NCI-H1092 treated with DMSO at 0.1 percent for 48 hours (cell line): ENCODE measurements at places on chromosomes 12 and 14.

GRCh38 chr12:913919-914698, 35.4 kb downstream of the RAD52 start:
- no peak for DNase-seq

DNA sequence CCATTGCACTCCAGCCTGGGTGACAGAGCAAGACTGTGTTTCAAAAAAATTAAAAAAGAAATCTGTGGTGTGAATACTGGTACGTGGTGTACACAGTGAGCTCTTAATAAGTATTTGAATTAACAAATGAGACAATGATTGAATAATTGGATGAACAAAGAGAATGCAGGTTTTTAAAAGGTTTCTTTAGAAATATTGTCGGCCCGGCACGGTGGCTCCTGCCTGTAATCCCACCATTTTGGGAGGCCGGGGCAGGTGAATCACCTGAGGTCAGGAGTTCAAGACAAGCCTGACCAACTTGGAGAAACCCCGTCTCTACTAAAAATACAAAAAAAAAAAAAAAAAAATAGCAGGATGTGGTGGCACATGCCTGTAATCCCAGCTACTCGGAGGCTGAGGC, 6.6 kb downstream of the HIF1A start:
- no peak for DNase-seq

- DNase-seq = no peak
These were observed 214.1 kb downstream of the FBXL14 start for GRCh38 chr12:1380171-1380851.

DNA sequence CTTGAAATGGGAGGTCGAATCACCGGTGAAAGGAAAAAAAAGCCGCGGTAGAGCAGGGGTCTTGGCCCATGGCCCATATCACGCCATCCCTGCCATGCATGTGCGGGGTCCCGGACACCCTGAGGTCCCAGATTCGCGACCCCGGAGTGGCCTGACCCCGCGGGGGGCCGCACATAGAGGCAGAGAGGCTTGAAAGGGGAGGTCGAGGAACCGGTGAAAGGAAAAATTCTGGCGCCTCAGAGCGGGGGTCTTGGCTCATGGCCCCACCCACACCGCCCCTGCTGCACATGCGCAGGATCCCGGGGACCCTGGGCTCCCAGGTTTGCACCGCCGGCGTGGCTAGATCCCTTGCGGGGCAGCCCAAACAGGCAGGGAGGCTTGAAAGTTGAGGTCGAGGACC, 319.8 kb downstream of the ALG10 start:
- DNase-seq = no peak

DNA sequence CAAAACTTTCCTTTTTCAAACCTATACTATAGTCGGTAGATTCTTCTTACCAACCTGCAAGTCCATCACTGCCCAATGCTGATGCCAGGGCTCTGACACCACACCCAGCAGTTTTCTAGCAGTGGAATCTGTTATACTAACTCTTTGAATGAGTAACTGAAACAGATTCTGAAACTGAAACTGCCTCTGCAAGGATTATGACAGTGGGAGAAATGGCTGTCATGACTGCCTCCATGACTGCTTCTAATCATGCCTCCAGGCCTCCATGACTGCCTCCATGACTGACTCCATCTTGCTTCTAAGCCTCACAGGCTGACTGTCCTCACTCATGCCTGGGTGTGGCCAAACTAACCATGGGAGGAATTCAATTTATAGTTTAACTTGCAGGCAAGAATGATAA, 29.4 kb upstream of the OXA1L start:
- no peak for DNase-seq

DNA sequence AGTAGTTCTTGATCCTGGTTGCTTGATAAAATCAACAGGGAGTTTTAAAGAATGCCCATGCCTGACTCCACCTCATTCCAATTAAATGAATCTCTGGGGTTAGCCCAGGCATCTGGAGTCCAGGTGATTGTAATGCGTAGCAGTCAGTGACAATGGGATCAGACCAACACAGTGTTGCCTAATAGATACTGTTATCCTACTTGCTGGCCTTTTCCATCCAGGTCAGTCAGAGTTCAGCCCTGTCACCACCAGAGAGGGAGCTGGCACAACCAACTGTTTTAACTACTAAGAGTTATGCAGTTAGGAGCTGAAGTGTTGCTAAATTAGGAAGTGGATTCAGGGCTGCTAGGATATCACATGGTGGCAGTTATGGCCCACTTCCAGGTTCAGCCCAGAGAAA, 107.1 kb downstream of the GPR135 start:
- DNase-seq = peak; percentile 38

GRCh38 chr12:60266381-60266852, 670.6 kb downstream of the SLC16A7 start:
- no peak for DNase-seq

GRCh38 chr12:112282920-112283319, 99.3 kb downstream of the HECTD4 start:
- DNase-seq = no peak

GRCh38 chr12:122610911-122611310, 83.9 kb downstream of the KNTC1 start:
- DNase-seq = no peak

- no peak for DNase-seq
These were observed 13.2 kb downstream of the KERA start for GRCh38 chr12:91044586-91044985.

DNA sequence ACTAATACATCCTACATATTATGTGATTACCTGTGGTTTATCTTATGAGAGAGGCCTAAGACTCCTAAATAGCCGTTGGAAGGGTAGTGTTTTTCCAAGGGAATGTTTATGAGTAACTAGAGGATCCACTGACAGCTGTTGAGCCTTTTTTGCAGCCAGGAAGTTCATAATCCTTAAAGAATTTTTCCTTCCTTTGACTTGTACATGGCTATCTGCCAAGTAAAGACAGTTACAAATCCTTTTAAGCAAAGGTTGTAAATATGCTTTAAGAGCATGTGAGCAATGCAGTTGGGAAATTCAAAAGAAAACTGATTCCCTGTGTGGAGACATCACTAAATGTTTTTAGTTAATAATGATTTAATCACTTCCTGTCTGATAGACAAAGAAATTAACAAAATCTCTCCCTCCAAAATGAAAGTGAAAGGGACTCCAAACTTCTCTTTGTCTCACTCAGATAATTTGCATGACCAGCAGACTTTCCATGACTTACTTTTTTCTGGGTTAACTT, 333.8 kb downstream of the PDZRN4 start:
- DNase-seq = no peak

DNA sequence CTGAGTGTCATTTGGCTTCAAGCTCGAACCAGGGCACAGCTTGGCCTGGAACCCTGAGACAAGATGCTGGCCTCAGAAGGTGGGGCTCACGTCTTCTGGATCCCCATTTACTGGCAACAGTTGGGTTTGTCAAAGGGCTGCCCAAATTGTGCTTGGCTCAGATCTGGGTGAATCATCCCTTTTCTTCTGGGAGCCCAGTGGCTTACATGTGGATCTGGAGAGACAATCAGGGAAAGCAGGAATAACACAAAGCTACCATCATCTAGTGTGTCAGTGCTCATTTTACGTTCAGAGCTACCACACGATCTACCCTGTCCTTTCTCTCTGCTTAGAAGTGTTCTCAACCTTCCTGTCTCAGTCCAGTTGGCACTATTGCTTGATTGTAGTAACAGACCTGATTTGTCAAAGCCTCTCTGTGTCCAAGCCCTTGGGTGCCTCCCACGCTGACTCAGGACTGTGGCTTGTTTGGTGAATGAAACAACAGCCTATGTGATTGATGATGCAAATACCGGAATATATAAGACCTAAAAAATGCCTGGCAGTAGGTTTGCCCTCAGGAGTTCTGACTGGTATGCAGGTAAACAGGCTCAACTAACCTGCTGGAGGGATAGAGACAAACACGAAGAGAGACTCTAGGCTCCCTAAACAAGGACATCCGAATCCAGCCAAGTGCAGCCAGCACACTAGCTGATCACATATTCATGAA, 974.3 kb downstream of the VRK1 start:
- DNase-seq = no peak

- no peak for DNase-seq
These were observed 34.3 kb downstream of the HSP90AA1 start for GRCh38 chr14:102052522-102052921.

GRCh38 chr12:20097626-20098025, 270.7 kb upstream of the PDE3A start:
- DNase-seq = no peak

DNA sequence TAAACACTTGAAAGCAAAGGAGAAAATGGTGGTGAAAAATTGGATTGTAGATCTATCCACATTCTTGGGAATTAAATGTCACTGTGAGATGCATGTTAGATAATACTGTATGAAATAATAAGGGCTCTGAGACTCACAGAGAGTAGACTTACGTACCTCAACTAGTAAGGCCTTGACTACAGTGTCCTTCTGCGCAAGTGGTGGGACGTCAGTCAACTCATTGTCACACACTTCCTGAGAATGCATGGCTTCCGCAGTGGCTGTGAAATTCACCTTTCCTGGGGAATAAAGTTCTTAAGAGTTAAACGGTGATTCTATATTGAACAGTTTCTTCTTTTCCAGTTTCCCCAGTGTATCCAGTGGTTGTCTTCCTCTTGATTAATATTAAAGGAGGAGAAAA, 32.6 kb upstream of the PZP start:
- no peak for DNase-seq

DNA sequence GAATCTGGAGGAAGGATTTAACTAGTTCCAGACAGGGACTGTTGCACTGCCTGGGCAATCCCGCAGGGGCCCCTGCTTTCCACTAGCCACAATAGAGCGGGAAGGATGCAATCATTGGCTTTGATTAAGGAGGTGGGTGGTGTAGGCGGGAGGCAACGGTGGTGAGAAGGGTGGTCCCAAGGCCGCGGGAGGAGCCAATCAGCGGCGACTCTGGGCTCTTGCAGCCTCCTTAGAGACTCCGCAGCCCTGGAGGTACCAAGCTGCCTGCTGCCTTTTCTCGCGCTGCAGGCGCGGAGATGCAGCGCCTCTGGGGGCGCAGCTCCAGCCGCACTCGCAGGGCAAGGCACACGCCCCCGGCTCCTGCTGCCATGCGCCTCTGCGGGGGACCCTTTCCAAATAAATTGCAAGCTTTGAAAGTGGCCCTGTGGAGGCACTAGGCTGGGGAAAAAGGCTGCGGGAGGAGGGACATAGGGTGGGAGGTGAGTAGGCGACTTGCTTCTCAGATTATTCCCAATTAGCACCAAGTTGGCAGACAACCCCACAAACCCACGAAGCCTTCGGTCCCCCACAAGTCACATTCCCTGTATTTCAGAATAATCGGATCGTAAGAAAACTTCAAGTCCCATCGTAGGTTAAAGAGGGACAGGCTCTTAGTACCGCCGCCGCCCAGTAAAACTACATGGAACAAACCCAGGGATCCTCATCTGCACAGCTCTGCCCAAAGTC, 858 bp upstream of the KCNA1 start:
- peak; percentile 73 for DNase-seq

- no peak for DNase-seq
These were observed 26.0 kb downstream of the ASPG start for GRCh38 chr14:104111301-104112112.

- DNase-seq = no peak
These were observed 56.4 kb downstream of the MON2 start for GRCh38 chr12:62522984-62523383.

DNA sequence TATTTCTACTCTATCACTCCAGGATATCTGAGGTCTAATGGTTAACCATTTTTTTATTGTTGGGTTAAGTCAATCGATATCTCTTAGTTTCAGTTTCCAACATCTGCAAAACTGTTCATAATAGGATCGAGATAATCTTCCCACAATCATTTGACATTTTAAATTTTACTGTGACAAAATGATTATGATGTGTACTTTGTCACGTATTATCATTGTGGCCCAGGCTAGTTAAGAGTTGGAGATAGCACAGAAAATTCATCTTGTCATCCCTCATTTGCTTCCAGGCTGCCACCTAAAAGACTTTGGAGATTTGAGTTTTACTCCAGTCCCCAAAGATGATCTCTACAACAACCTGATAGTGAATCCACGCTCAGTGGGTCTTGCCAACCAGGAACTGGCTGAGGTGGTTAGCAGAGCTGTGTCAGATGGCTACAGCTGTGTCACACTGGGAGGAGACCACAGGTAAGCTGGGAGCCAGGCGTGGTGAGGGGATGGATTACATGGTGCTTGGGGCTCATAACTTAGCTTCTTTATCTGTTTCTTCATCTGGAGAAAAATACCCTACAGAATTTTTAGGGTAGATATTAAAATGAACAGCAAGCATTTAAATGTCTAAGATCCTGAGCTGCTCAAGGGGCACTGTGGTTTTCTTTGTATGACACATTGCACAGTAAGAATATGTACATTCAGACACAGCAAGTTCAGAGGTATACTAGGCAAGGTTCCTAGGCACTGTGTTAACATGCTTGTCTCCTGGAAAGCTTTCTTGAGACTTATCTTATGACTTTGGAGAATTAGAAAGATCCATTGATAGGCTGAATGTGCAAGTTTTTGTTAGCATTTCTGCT, 22.4 kb downstream of the ARG2 start:
- DNase-seq = no peak

GRCh38 chr12:102643879-102644575, 163.7 kb upstream of the IGF1 start:
- DNase-seq = no peak

DNA sequence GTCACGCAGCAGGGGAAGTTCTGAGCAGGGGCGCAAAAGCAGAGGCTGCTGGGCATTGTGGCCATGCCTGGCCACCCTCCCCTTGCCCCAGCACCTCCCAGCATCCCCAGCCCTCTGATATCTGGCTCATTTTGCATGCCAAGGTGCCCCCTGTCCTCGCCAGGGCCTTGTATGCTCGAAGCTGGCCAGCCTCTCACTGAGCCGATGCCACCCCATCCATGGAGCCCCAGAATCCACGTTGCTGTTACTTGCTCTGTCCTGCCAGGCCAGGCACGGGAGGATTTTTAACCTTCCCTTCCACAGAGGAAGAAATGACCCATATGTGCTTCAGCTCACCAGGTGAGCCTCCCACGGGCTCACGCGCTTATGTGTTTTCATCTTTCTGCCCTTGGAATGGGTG, 413.4 kb downstream of the BCL11B start:
- DNase-seq = no peak

DNA sequence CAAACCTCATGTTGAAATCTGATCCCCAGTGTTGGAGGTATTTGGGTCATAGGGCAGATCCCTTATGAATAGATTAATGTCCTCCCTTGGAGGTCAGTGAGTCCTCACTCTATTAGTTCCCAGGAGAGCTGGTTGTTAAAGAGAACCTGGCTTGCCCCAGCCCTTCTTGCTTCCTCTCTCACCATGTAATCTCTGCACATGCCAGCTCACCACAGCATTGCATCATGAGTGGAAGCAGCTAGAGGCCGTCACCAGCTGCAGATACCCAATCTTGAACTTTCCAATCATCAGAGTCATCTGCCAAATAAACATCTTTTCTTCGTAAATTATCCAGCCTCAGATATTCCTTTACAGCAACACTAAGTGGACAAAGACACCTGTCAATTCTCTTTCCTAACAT, 161.8 kb upstream of the IGF1 start:
- DNase-seq = no peak

- no peak for DNase-seq
These were observed 3.7 kb downstream of the USP44 start for GRCh38 chr12:95547522-95548055.

DNA sequence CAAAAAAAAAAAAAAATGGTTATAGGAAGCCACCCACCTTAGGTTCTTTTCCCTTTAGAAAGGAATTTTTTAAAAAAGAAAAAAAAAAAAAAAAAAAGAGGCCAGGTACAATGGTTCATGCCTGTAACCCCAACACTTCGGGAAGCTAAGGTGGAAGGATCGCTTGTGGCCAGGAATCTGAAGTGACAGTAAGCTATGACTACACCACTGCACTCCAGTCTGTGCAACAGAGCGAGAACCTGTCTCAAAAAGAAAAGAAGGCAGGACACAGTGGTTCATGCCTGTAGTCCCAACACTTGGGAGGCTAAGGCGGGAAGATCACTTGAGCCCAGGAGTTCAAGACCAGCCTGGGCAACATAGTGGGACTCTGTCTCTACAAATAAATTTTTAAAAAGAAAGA, 36.0 kb downstream of the SPTLC2 start:
- DNase-seq = no peak
